Thymus (tissue), 14 donors: ENCODE measurements at places on chromosomes 5 and 9. TPM values are rescaled to one million over a fixed set of nuclear protein-coding genes. Genes with fewer than 3 reads are reported as not detected.

The RNF183 gene
- 0.24 TPM for total RNA-seq

The SLC34A1 gene
- 0.05 TPM for total RNA-seq

The LECT2 gene
- total RNA-seq: not detected

The TICAM2 gene
- 1.8 TPM for total RNA-seq

The CBY3 gene
- total RNA-seq: 0.19 TPM

The HMMR gene
- 54.9 TPM for total RNA-seq

The CORO2A gene
- 5.1 TPM for total RNA-seq

The NMUR2 gene
- 0.05 TPM for total RNA-seq

- no peaks in the 10 kb centered on the region for H3K27me3 ChIP-seq
- no peak overlapping the region for H3K4me3 ChIP-seq
- no peak for DNase-seq
These were observed 3.9 kb downstream of the MXD3 start for GRCh38 chr5:177307544-177308363.

DNA sequence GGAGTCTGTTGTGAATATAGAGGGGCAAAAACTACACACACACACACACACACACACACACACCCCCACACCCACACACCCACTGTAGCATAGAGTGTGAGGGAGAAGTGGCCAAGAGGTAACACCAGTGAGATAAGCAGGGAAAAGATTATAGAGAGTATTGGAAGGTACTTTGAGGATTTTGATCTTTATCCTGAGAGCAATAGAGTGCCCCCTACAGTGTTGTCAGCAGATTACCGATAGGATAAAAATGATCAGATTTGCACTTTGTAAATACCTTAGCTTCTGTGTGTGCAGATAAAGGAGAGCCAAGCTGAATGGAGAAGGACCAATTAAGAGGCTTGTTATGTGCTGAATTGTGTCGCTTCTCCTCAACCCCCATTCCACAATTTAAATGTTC is 32.3 kb downstream of the ERCC6L2 start:
- H3K27ac ChIP-seq: no peak overlapping the region
- no peaks in the 10 kb centered on the region for H3K4me1 ChIP-seq
- no peak overlapping the region for H3K4me3 ChIP-seq
- no peak for DNase-seq

- H3K4me3 ChIP-seq: no peak overlapping the region
- no peaks in the 10 kb centered on the region for H3K36me3 ChIP-seq
- peaks cover 6% of the 10 kb centered on the region for H3K27me3 ChIP-seq
- peaks cover 70% of the 10 kb centered on the region for H3K4me1 ChIP-seq
- DNase-seq: no peak
These were observed 6.1 kb downstream of the GLIPR2 start for GRCh38 chr9:36142510-36143244.

- peak within 1 kb of the TSS; percentile 12 for H3K4me3 ChIP-seq
- no peak for DNase-seq
- no peaks in the 10 kb centered on the region for H3K4me1 ChIP-seq
- H3K27ac ChIP-seq: no peak within 1 kb of the TSS
These were observed at the start of gene PCDHGB3 for GRCh38 chr5:141369994-141370848. Gene PCDHGB3, plus strand, starts transcription at chr5:141370242. Its CDS starts 153 bp downstream, at chr5:141370395.

GRCh38 chr5:171850324-171850947 is 64.8 kb downstream of the SMIM23 start:
- no peak overlapping the region for H3K27ac ChIP-seq
- no peaks in the 10 kb centered on the region for H3K4me1 ChIP-seq
- H3K27me3 ChIP-seq: no peaks in the 10 kb centered on the region
- H3K36me3 ChIP-seq: no peaks in the 10 kb centered on the region
- DNase-seq: no peak

DNA sequence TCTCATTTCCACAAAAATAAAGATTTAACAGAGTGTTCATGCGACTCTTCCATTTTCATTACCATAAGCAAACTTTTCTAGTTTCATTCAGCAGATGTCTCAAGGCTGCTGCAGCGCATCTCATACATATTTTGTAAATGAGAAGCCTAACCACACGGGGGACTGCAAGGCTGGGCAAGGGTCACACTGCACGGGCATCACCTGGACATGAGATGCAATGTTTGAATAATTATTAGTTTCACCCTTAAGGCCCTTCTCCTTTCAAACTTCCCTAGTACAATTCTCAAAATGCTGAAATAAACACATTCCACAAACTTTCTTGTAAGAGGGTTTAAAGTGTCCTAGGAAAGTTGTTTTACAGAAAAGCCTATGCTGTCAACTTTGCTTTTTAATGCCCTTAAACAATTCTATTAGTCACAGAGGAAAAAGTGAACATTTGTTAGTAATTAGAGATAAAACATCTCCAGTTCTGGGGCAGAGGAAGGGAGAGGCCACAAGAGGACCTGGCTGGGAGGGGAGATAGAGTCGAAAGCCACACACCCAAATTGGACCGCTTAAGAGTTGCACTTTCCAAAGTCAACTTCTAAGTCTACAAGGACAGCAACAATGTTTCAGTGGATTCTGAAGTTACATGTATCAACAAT is 1.3 kb downstream of the DENND1A start:
- H3K27ac ChIP-seq: no peak overlapping the region
- no peaks in the 10 kb centered on the region for H3K36me3 ChIP-seq
- peak; percentile 35 for DNase-seq
- H3K27me3 ChIP-seq: no peaks in the 10 kb centered on the region
- H3K4me1 ChIP-seq: peaks cover 14% of the 10 kb centered on the region

DNA sequence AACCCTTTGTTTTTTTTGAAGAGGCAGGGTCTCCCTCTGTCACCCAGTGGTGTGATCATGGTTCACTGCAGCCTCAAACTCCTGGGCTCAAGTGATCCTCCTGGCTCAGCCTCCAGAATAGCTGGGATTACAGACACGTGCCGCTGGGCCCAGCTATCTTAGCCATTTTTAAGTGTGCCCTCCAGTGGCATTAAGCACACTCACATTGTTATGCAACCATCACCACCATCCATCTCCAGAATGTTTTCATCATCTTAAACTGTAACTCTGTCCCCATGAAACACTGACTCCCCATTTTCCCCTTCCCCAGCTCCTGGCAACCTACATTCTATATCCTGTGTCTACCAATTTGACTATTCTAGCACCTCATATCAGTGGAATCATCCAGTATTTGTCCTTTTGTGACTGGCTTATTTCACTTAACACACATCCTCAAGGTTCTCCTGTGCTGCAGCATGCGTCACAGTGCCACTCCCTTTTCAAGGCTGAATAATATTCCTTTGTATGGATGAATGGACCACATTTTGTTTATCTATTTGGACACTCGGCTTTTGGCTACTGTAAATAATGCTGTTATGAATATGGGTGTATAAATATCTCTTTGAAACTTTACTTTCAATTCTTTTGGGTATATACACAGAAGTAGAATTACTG is 12.5 kb upstream of the RAPGEF1 start:
- H3K27me3 ChIP-seq: peaks cover 12% of the 10 kb centered on the region
- no peak overlapping the region for H3K27ac ChIP-seq
- no peaks in the 10 kb centered on the region for H3K4me1 ChIP-seq
- H3K4me3 ChIP-seq: no peak overlapping the region
- no peaks in the 10 kb centered on the region for H3K36me3 ChIP-seq

DNA sequence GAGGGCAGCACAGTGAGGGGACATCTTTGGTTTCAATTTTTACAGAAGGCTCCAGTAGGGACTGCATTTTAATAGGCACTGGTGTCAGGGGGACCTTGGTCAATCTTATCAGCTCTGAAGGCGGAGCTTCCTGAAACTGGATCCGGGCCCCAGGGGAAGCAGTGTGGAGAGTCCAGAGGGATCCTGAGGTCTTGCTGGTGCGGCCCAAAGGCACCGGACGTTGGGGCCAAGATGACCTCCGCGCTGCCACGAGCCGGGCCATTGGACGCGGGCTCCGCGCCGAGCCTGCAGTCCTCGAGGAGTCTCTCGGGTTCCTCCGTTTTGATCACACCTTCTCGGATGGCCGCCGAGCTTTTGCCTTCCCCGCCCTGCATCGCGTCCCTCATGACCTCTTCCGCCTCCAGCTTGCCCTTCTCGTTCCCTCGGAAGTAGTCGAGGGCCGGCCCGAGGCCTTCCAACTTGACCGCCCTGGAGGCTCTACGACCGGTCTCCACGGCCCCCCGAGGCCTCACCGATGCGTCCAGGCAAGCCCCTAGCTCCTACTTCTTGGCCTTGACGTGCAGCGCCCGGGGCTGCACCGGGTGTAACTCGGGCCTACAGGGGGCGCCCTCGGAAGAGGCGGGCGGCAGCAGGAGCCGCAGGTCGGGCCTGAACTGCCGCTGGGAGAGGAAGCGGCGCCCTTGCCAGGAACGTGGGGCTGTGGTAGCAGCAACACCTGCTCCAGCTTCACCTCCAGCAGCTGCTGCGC is 18.8 kb downstream of the C5orf52 start:
- H3K27ac ChIP-seq: no peak overlapping the region
- no peaks in the 10 kb centered on the region for H3K4me1 ChIP-seq
- no peaks in the 10 kb centered on the region for H3K36me3 ChIP-seq

GRCh38 chr5:50945139-50945538 is 278.7 kb downstream of the PARP8 start:
- H3K4me1 ChIP-seq: no peaks in the 10 kb centered on the region
- no peaks in the 10 kb centered on the region for H3K27me3 ChIP-seq
- H3K4me3 ChIP-seq: no peak overlapping the region
- no peak overlapping the region for H3K27ac ChIP-seq

- no peaks in the 10 kb centered on the region for H3K4me1 ChIP-seq
- no peak overlapping the region for H3K27ac ChIP-seq
- no peaks in the 10 kb centered on the region for H3K36me3 ChIP-seq
- no peak overlapping the region for H3K4me3 ChIP-seq
These were observed 60.2 kb downstream of the CDC14B start for GRCh38 chr9:96559339-96559943.

DNA sequence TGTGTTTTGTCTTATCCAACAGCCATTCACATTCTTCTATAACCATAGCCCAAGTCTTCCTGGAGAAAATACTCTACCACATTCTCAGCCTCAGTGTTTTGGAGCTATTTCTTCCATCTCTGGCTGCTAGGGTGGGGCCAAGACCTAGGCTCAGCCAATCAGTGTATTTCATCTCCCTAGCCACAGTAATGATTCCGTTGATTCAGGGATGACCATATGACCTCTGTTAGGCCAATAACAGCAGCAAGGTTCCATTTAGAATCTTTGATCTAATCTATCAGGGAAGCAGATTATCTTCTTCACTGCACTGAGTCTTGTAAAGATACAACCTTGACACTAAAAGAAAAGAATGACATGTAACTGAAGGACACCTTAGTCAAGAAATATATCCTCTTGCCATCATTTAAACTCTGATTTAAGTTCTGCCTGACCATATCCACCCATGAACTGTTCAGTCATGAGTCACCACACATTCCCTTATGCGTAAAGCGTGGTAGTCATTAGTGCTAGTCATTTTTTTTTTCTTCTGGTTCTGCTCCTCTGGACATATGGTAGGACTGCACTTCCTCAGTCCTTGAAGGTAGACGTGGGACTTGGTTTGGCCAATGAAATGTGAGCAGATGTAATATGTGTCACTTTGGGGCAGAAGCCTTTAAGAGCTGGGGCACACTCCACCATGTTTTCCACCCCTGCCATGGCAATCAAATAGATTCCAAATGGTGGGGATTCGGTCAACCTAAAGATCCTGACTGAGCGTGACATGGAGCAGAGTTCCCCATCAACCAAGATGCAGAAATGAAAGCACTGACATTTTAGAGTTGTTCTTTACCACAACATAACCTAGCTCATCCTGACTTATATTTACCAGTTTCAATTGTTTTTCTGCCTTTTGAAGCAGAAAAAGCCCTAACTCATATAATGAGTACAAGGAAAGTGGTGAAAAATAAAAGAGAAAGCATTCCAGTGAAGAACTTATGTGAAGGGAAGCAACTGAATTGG is 12.7 kb upstream of the PRELID2 start:
- H3K4me3 ChIP-seq: no peak overlapping the region
- H3K4me1 ChIP-seq: no peaks in the 10 kb centered on the region
- H3K27ac ChIP-seq: no peak overlapping the region
- no peak for DNase-seq
- no peaks in the 10 kb centered on the region for H3K36me3 ChIP-seq
- no peaks in the 10 kb centered on the region for H3K27me3 ChIP-seq

DNA sequence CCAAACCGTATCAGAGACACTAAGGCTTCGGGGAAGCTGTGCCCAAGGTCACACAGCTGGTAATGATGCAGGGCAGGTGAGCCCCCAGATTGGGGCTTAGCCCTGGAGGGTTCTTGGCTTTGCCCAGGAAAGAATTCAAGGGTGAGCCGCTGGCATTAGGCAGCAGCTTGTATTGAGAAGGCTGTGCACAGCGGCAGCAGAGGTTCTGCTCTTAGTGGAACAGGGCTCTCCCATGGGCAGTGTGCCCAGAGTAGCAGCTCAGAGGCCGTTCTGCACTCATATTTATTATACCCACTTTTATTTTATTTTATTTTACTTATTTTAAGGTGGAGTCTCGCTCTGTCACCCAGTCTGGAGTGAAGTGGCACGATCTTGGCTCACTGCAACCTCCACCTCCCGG is 85.8 kb upstream of the IER5L start:
- no peak overlapping the region for H3K4me3 ChIP-seq
- DNase-seq: no peak
- H3K27ac ChIP-seq: no peak overlapping the region
- peaks cover 6% of the 10 kb centered on the region for H3K4me1 ChIP-seq
- no peaks in the 10 kb centered on the region for H3K36me3 ChIP-seq
- H3K27me3 ChIP-seq: peaks cover 17% of the 10 kb centered on the region

DNA sequence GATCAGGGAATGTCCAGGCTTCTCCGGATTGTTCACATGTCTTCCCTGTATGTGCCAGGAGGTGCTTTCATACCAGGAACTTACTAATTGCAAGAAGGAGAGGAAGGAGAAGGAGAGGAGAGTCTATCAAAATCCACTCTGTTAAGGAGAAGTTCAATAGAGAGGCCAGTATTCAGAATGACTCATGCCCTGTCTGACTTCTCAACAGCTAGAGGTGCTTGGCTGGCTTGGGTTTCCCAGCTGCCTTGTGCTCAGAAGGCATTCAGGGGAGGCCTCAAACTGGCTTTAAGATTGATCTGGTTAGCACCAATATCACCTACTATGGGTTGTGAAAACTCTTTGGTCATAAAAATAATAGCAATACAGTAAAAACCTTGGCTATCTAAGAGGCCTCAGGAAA is 167.9 kb upstream of the GLRA1 start:
- H3K27me3 ChIP-seq: no peaks in the 10 kb centered on the region
- H3K27ac ChIP-seq: no peak overlapping the region
- H3K4me1 ChIP-seq: no peaks in the 10 kb centered on the region

DNA sequence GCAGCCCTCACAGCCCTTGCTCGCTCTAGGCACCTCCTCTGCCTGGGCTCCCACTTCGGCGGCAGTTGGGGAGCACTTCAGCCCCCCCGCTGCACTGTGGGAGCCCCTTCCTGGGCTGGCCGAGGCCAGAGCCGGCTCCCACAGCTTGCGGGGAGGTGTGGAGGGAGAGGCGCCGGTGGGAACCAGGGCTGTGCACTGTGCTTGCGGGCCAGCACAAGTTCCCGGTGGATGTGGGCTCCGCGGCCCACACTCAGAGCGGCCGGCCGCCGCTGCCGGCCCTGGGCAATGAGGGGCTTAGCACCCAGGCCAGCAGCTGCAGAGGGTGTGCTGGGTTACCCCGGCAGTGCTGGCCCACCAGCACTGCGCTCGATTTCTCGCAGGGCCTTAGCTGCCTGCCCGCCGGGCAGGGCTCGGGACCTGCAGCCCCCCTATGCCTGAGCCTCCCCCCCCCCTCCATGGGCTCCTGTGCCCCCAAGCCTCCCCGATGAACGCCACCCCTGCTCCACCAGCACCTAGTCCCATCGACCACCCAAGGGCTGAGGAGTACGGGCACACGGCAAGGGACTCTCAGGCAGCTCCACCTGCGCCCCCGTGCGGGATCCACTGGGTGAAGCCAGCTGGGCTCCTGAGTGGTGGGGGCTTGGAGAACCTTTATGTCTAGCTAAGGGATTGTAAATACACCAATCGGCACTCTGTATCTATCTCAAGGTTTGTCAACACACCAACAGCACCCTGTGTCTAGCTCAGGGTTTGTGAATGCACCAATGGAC is 224.8 kb downstream of the ZNF608 start:
- H3K27ac ChIP-seq: no peak overlapping the region
- no peak overlapping the region for H3K4me3 ChIP-seq
- DNase-seq: no peak
- no peaks in the 10 kb centered on the region for H3K36me3 ChIP-seq
- no peaks in the 10 kb centered on the region for H3K27me3 ChIP-seq
- no peaks in the 10 kb centered on the region for H3K4me1 ChIP-seq
